ENCODE measurements at places on chromosomes 4 and X.

- DNase-seq: no peak
Observed at GRCh38 chrX:65476564-65476963, 58.0 kb downstream of the LAS1L start.

- no peak for DNase-seq
Observed at GRCh38 chrX:55710701-55711100, 6.8 kb upstream of the RRAGB start.

GRCh38 chrX:65926095-65927019, 113.5 kb downstream of the VSIG4 start:
- peak; percentile 40 for DNase-seq

DNA sequence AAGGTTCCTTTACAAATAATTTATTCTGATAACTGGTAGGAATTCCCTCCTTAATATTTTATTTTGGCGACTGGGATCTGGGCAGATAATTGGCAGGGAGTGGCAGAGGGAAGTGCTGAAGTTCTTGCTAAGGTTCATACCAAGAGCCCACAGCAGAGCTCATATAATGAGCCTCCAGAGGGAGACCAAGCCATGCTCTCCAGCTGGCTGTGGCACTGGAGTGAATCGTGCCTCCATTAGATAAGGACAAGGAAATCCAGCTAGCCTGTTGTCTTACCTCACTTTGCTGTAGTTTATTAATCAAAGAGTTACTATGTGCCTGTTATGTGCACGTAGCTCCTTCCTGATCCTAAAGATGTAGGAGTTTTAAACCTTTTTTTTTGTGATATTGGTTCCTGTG, 1.3 kb downstream of the ASB12 start:
- DNase-seq: no peak

DNA sequence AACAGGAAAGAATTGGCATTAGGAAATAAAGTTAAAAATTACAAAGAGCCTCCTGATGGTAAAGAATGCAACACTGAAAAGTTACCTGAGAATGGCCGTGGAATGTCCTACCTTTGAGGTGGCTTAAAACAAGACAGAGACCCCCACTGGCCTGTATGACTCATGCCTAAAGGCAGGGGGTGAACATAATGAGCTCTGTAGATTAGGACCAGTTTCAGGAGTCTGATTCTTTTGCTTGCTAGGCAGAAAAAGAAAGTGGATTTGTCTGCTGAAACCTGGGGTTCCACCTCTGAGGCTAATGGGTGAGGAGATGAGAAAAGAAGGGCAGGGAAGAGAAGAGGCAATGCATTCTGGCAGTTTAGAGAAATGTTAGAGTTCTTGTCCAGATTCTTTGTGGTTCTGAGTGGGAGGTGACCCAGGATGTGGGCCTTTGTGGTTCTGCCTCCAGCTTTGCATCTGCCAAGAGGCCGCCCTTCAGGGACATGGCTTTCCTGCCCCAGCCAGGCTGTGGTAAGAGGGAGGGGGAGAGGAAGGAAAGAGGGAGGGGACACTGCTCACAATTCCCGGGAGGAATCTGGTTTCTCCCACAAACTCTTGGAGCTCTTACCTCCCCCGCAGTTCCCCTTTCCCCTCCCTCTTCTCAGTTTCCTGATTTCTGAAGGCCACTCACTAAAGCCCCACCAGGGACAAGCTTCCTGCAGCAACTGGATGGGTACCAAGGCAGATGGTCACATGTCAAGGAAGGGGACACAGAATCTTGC, 109.6 kb downstream of the EFNB1 start:
- no peak for DNase-seq

- no peak for DNase-seq
Observed at GRCh38 chr4:122293374-122294365, 85.1 kb upstream of the ADAD1 start.

DNA sequence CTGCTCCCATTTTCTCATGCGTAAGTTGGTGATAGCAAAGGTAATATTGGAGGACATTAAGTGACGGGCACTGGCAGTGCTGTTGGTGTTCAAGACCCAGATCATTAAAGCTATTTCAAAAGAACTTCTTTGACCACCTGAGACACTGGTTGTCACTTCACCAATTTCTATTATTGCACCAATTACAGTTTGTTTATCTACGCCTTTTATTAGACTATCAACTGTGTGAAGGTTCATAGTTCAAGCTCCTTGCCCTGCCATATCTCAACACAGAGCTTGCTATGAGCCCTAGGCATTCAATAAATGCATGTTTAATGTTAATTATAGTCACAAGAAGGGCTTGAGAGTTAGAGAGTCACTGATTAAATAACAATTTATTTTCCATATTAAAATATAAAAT, 778.7 kb upstream of the HS3ST1 start:
- DNase-seq: no peak

- no peak for DNase-seq
Observed at GRCh38 chrX:17185431-17185830, 189.6 kb upstream of the NHS start.

DNA sequence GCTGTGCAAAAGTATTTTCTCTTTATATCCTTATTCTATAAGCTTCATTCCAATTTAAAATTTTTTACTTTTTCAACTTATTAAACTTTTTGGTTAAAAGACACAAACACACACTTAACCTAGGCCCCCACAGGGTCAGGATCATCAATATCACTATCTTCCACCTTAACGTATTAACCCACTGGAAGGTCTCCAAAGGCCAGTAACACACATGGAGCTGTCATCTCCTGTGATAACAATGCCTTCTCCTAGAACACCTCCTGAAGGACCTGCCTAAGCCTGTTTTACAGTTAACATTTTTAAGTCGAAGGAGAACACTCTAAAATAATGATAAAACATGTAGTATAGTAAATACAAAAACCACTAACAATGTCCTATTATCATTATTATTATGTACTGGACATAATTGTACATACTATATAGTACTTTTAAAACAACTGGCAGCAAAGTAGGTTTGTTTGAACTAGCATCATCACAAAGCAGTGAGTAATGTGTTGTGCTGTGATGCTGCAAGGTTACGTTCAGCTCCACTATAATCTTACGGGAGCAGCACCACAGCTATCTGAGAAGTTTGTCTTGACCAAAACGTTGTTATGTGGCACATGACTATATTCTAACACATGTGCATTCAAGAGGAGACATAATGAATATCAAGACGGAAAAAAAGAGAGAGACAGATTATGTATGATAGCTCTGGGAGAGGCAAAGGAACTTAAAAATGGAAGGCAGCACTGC, 33.7 kb downstream of the DHX15 start:
- no peak for DNase-seq

DNA sequence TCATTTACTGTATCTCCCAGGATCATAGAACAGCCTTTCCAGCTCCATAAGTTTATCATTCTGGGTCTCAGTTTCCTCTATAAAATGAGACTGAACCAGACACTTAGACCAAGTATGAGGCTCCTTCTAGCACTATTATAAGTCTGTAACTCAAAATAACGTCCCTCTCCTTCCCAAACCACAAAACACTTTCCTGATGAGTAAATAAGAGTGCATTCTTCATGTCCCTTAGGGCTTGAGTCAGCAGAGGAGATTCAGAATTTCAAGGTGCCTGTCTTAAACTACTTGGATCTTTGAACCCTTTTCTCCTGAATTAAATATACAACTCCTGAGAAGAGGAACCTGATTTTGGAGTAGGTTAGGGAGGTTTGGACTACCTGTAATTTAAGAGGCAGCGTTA, 62.6 kb downstream of the GLRA2 start:
- DNase-seq: no peak

DNA sequence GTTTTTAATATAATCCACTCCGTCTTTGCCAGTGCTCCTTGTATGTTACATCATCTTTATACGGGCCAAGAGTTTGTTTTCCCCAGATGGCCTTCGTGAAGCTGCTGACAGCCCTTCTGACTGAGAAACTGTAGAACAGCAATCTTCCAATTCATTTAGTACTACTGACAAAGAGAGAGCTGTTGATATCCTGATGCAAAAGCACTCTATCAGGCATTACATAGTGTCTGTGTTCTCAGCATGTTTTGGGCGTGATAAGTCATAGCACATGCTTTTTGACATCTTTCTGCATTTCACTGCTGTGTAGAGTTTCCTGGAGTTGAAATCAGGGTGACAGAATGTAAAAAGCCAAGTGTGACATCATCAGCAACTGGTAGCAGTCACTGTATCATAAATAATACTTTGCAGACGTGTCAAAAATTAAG, 746.3 kb upstream of the FAM241A start:
- no peak for DNase-seq

DNA sequence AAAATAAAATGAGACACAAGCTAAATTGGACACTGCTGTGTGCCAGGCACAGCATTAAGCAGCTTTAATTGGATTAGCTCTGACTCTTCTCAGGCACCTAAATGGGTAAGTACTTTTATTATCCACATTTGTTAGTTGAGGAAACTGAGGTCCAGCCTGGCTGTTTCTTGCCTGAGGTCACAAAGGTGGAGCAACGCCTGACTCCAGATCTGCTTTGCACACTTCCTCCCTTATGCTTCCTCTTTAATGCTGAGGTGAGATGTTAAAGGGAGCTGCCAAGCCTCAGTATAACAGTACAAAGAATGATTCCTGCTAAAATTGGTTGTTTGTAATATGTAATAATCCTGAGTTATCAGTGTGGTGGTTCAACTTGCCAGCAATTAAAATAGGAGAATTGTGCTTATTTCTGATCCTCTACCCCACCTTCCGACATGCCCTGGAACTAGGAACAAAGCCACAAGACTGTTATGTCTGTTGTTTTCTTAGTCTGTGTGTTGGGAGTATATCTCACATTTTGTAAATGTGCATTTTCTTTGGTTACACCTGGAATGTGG, 74.4 kb downstream of the AFF1 start:
- no peak for DNase-seq

DNA sequence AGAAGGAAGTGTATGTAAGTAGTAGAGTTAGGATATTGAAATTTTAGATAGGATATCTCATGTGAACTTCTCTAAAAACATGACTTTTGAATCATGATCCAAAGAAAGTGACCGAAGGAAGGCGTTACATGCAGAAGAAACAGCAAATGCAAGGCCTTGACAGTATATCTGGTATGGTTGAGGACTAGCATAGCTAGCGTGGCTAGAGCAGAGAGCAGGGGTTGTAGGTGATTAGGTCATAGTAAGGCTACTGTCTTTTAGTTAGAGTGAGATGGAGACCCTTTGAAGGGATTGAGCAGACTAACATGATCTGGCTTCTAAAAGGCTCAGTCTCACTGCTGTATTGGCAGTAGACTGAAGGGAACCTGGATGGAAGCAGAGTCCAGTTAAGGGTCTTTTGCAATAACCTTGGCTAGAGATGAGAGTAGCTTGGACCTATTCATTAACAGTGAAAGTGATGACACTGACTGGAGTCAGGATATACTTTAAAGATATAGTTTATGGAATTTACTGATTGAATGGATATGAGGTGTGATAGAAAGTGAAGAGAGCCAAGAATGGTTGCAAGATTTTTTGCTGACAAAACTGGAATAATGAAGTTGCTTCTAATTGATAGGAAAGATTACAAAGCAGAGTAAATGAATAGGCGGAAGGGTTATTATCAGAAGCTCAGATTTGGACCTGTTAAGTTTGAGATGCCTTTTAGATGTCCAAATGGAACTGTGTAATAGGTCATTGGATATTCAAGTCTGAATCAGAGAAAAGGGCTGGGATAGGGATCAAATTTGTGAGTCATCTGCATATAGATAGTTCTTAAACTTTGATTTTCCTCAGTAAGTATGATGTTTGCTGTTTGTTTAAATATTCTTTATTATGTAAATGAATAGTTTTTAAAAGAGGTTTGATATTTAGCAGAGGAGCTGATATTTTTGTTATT, 59.8 kb downstream of the MRPL1 start:
- DNase-seq: no peak

- DNase-seq: no peak
Observed at GRCh38 chrX:698206-698605, 67.6 kb downstream of the SHOX start.

DNA sequence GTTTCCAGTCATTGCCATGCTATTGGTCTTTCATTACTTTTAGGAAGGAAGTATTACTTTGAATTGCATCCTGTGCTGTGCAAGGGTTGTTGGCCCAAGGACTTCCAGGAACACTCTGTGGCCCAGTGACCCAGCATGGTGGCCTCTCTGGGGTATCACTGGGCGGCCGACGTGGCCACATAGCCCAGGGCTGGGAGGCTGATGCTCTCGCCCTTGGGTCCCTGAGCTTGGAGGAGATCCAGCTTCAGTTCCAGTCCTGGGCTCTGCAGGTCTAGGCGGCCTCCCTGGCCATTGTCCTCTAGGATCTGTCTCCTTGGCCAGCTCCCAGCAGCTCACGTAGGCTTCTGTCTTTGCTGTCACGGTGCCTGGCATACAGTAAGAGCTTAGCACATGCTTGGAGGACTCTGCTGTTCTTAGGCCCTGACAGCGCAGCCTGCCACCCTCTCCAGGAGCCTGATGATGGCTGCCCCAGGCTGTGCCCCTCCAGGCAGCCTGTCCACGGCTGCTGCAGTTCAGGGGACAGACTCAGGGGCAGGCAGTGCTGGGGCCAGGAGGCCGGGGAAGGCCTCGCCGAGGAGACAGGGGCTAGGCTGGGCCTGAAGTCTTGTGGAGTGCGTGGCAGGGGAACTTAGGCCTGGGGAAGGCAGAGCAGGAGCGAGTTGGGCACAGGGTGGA, 42.2 kb downstream of the SORCS2 start:
- DNase-seq: no peak

- no peak for DNase-seq
Observed at GRCh38 chr4:71202705-71203104, 136.1 kb upstream of the SLC4A4 start.

DNA sequence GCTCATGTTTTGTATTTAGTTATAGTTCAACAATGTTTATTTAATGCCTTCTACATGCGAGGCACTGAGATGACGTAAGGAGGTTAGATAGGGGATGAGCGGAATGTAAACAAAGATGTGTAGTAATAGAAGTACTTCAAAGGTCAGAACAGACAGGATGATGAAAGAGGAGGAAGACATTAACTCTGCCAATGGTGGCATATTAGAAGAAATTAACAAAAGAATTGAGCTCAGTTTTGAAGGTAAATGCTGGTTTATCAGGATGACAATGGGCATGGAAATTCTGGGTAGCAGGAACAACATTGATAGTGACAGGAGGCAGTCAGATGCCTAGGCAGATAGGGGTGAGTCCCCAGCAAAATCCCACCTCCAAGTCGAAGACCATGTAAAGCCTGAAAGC, 62.3 kb upstream of the PGRMC2 start:
- DNase-seq: no peak

- no peak for DNase-seq
Observed at GRCh38 chrX:46036508-46036907, 508.7 kb downstream of the ZNF674 start.

DNA sequence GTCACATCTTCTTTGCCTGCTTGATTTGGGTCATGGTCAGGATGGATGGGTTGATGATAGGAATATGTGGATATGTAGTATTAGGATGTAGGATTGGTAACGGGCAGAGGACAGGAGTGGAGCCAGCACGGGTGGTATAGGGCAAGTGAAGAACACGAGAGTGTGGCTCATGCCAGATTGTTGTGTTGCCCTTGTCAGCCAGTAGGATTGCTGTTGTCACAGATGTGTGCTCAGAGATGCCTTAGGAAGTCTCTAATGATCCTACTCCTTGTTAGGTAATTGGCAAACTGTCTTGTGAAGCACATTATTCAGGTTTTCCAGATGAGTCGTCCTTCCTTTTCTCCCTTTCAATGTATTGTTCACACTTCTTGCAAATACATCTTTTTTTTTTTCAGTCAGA, 5.5 kb downstream of the ATP10D start:
- DNase-seq: peak; percentile 15

- DNase-seq: no peak
Observed at GRCh38 chrX:68708503-68709290, 61.2 kb downstream of the STARD8 start.

GRCh38 chrX:87805829-87806490, 288.4 kb downstream of the KLHL4 start:
- DNase-seq: no peak

- no peak for DNase-seq
Observed at GRCh38 chr4:56426273-56426672, 9.1 kb downstream of the PPAT start.

- DNase-seq: no peak
Observed at GRCh38 chrX:39581411-39581810, 516.3 kb downstream of the BCOR start.

Measured in activated naive CD4-positive, alpha-beta T cell treated with anti-CD3 and anti-CD28 coated beads, Interleukin-2, amount 50 U/mL, for 16 hours (primary cell).